ENCODE measurements at places on chromosomes 4 and X. TPM values are rescaled to one million over a fixed set of nuclear protein-coding genes. Genes with fewer than 3 reads are reported as not detected.
A peak's percentile ranks its signal among the peaks of the same experiment; 100 is the strongest.

DNA sequence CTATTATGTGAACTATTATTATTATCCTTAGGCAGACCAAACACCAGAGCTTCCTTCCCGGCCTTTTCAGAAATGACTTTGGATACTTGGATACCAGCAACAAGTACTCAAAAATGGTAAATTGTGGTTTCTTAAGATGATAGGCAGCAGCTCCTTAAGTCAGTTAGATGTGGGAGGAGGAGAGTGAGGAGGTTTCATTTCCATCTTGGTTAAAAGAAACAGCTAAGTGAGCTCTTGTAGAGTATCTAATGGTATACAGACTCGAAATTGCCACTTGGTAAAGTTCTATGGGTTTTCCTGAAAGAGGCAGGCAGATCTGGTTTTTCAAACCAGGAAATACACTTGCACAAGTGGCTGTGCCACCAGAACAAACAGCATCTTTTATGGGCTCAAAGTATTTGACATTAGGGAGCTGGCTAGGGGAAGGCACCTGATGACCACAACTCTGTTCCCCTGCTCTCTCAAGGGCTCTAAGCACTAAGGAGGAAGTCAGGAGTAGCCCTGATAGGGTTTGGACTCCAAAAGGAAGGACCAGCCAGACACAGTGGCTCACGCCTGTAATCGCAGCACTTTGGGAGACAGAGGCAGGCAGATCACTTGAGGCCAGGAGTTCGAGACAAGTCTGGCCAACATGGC lies 130.9 kb downstream of the TMEM164 start:
- no peaks in the 10 kb centered on the region for H3K27me3 ChIP-seq
- H3K36me3 ChIP-seq = no peaks in the 10 kb centered on the region
- H3K4me1 ChIP-seq = no peaks in the 10 kb centered on the region
- H3K4me3 ChIP-seq = no peak overlapping the region
- no peak overlapping the region for H3K27ac ChIP-seq
- no peak for DNase-seq

GRCh38 chr4:140296335-140297220 lies 76.9 kb upstream of the SCOC start:
- no peaks in the 10 kb centered on the region for H3K4me1 ChIP-seq
- H3K27ac ChIP-seq = no peak overlapping the region
- DNase-seq = peak; percentile 28
- H3K4me3 ChIP-seq = peak overlapping the region; percentile 26

Gene TBC1D9
- total RNA-seq = 27.3 TPM

- H3K4me3 ChIP-seq = no peak overlapping the region
- DNase-seq = no peak
- no peaks in the 10 kb centered on the region for H3K36me3 ChIP-seq
These were observed 76.9 kb downstream of the CLCN4 start for GRCh38 chrX:10233696-10234095.

Gene PPEF1
- not detected for total RNA-seq

- H3K36me3 ChIP-seq = no peaks in the 10 kb centered on the region
- no peak overlapping the region for H3K4me3 ChIP-seq
- no peaks in the 10 kb centered on the region for H3K27me3 ChIP-seq
- no peak overlapping the region for H3K27ac ChIP-seq
- DNase-seq = no peak
These were observed 14.2 kb downstream of the TAB3 start for GRCh38 chrX:30874851-30875250.

DNA sequence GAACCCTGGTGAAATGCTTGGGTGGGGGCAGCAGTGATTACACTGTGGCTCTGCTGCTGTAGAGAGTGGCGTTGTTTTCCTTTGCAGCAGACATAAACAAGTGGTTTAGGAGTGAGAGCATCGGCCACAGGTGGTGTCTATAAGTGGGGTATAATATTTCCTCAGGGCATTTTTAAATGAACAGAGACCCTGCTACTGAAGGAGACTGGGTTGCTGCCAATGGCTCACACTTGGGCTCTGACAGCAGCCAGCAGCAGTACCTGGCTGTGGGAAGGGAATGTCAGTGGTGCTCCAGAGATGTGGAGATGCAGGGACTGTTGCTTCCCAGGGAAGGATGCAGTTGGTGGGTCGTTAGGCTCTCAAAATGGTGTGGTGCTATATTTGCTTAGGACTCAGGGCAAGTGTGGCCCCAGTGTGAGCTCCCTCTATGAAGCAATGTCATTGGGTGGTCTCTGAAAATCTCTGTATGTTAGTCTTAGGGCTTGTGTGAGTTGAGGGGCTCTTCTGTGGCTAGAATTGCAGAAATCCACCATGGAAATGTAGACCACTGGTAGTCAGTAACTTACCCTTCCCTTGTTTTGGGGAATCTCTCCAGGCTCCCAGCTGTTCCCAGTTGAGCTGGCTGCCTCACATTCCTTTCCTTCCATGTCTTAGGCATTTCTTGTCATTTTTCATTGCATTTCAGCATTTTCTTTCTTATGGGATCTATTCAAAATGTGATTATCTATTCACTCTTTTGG lies 1023.0 kb upstream of the GRID2 start:
- no peak overlapping the region for H3K4me3 ChIP-seq
- peak overlapping the region; percentile 56 for H3K27ac ChIP-seq
- no peaks in the 10 kb centered on the region for H3K27me3 ChIP-seq
- H3K4me1 ChIP-seq = peaks cover 30% of the 10 kb centered on the region

DNA sequence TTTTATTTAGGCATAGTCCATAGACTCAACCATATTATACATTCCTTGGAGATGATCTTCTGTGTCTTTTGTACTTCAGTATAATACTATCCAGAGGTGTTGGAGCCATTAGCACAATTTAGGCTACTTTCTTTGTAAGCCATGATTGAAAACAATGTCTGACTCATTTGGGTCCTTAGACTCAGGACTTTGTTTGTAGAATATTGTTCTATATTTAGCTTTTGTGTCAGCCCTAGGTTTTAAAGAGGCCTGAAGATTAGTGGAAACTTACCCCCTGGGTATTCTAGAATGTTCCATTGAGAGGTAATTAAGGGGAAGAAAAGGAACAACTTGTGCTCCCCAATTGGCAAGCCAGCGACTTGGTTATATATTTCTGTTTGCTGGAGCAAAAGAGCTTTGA lies 145.2 kb upstream of the SCML1 start:
- H3K36me3 ChIP-seq = no peaks in the 10 kb centered on the region
- peaks cover 8% of the 10 kb centered on the region for H3K4me1 ChIP-seq
- H3K27ac ChIP-seq = no peak overlapping the region
- no peak for DNase-seq

DNA sequence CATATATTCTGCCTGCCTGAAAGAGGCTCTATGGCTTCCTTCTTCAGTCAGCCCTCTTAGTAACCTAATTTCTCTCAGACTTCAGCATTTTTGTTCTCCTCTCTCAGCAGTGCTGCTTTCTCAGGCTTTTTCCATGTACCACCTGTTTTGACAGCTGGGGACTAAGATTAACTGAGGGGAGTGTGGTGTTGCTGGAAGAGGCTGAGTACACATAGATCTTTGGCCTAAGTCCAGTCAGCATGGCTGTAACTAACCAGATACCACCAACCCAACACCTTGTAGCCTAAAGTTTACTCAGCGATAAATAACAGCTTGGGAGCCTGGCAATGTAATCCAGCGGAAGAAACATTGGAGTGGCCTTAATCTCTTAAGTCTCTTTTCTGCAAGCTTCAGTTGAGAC lies 85.5 kb downstream of the RTL3 start:
- no peaks in the 10 kb centered on the region for H3K27me3 ChIP-seq
- H3K4me1 ChIP-seq = peaks cover 14% of the 10 kb centered on the region
- no peaks in the 10 kb centered on the region for H3K36me3 ChIP-seq
- peak; percentile 86 for DNase-seq
- no peak overlapping the region for H3K4me3 ChIP-seq

- DNase-seq = no peak
- H3K36me3 ChIP-seq = peaks cover 9% of the 10 kb centered on the region
- H3K4me3 ChIP-seq = no peak overlapping the region
These were observed 71.2 kb downstream of the METTL14 start for GRCh38 chr4:118756429-118756828.

- no peaks in the 10 kb centered on the region for H3K36me3 ChIP-seq
- 0 out of 2 replicates have a peak, but pooled peaks cover 3% of the 10 kb centered on the region for H3K4me1 ChIP-seq
- no peak for DNase-seq
- no peak overlapping the region for H3K4me3 ChIP-seq
- no peaks in the 10 kb centered on the region for H3K27me3 ChIP-seq
- H3K27ac ChIP-seq = no peak overlapping the region
These were observed 2.4 kb downstream of the NKX3-2 start for GRCh38 chr4:13541720-13542576.

- H3K4me1 ChIP-seq = peaks cover 9% of the 10 kb centered on the region
- DNase-seq = no peak
- no peak overlapping the region for H3K27ac ChIP-seq
- H3K4me3 ChIP-seq = no peak overlapping the region
- H3K27me3 ChIP-seq = no peaks in the 10 kb centered on the region
These were observed 37.2 kb downstream of the LIMCH1 start for GRCh38 chr4:41575207-41575606.

DNA sequence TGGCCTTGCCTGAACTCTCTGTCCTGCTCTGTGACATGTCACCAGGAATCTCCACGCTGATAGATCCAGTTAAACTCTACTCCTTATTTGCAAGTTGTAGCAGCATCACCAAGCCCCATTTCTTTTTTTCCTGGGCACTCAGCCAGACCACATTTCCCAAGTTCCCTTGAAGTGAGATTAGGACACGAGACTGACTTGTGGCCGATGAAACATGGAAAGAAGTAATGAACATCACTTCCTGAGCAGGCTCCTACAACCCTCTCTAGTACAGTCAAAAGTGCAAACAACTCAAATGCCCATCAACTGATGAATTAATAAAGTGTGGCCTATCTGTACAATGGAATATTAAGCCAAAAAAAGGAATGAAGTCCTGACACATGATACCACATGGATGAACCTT lies 74.6 kb downstream of the MAP3K15 start:
- no peaks in the 10 kb centered on the region for H3K27me3 ChIP-seq
- no peaks in the 10 kb centered on the region for H3K4me1 ChIP-seq
- H3K4me3 ChIP-seq = no peak overlapping the region

Gene NAA11
- total RNA-seq = 0.12 TPM

Gene GLOD5
- total RNA-seq = not detected

- no peak overlapping the region for H3K27ac ChIP-seq
- no peaks in the 10 kb centered on the region for H3K4me1 ChIP-seq
- H3K4me3 ChIP-seq = no peak overlapping the region
- H3K27me3 ChIP-seq = no peaks in the 10 kb centered on the region
- H3K36me3 ChIP-seq = peaks cover 46% of the 10 kb centered on the region
These were observed 11.0 kb downstream of the PKD2 start for GRCh38 chr4:88018466-88018865.

DNA sequence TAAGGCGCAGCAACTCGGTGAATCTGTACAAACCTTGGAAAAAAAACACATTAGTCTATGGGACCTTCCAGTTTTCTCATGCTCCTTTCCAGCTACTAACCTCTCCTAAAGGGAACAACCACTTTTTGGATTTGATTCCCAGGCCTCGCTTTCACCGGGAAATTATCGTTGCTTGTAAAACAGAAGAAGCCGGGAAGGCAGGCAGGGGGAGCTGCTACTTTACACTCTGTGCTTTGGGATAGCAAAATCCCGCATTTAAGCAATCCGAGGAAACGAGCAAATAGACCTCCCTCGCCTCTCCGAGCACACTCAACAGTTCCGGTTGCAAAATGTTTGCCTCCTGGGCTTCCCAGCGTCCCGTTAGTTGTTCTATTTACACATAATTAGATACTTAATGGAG lies 1.2 kb downstream of the CD38 start:
- no peaks in the 10 kb centered on the region for H3K27me3 ChIP-seq
- peak overlapping the region; percentile 14 for H3K4me3 ChIP-seq

- no peaks in the 10 kb centered on the region for H3K36me3 ChIP-seq
- no peaks in the 10 kb centered on the region for H3K27me3 ChIP-seq
- no peaks in the 10 kb centered on the region for H3K4me1 ChIP-seq
- H3K4me3 ChIP-seq = no peak overlapping the region
- DNase-seq = no peak
These were observed 64.7 kb upstream of the PLAC8 start for GRCh38 chr4:83179205-83179604.

Gene FAM53A
- total RNA-seq = 0.51 TPM

DNA sequence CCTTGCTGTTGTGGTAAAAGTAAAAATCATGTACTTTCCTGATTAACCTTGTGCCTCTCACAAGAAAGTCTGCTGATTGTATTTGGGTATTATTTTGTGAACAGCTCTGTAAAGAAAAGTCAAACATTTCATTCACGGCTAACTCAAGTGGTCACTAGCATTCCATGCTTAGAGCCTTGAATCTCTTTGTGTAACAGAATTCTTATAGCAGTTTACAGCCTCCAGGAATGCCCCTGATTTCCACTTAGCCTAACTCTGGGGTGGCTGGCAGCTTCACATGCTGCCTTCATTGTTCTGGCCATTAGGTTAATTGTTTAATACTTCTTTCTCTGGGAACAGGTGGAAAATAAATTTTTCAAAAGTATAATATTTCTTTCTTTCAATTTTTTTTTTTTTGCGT lies 226.7 kb downstream of the RBMX2 start:
- H3K36me3 ChIP-seq = no peaks in the 10 kb centered on the region
- DNase-seq = no peak
- no peak overlapping the region for H3K4me3 ChIP-seq

Gene WDR17
- 1.6 TPM for total RNA-seq

DNA sequence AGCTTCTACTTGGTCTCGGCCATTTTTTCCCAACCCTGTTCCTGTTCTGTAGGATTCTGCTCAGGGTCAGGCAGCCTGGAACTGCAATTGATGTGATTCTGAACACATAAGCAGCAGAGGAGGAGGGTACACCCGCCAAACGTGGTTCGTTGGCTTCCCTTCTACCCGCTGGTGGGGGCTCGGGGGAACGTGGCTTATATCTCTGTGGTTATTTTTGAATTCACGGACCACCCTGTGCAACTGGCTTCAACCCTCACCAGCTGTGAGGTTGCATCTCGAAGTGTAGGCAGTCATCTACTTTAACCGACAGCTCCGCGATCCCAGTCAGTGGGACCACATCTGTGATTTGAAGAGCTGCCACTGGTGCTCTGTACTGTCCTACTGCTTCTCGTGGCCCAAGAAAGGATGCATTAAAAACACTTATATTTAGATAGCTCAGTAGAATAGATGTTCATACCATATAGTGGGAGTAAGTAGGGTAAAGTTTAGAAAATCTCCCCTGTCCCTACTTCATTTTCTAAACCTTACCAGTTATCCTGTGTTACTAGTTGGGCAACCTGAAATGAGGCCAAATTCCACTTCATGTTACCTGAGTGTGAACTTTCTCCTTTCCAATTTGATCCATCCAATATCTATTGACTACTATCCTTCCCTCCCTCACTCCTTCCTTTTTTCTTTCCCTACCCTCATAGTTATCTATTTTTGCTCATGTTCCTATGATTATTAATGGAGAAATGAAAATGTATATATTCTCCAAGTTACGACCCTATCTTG lies 80.4 kb upstream of the BCOR start:
- no peak overlapping the region for H3K27ac ChIP-seq
- peak; percentile 41 for DNase-seq

DNA sequence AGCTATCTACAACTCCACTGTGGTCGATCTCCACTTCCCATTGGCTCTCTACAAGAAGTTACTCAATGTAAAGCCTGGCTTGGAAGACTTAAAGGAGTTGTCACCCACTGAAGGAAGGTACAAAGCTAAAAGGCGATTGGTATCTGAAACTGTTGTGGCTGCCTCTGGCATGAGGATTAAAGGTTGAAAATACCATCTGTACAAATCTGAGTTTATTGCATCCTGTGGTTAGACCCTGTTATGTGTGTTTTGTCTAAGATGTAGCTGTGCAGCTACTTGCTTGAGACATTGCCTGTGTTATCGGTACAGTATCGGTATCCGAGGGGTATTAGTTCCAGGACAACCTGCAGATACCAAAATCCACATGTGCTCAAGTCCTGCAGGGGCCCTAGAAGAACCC lies 16.4 kb downstream of the NAP1L5 start:
- peaks cover 36% of the 10 kb centered on the region for H3K36me3 ChIP-seq
- H3K27ac ChIP-seq = no peak overlapping the region
- no peaks in the 10 kb centered on the region for H3K27me3 ChIP-seq
- no peaks in the 10 kb centered on the region for H3K4me1 ChIP-seq
- no peak overlapping the region for H3K4me3 ChIP-seq
